HEK293T (cell line): ENCODE measurements at places on chromosomes 1 and 21.

DNA sequence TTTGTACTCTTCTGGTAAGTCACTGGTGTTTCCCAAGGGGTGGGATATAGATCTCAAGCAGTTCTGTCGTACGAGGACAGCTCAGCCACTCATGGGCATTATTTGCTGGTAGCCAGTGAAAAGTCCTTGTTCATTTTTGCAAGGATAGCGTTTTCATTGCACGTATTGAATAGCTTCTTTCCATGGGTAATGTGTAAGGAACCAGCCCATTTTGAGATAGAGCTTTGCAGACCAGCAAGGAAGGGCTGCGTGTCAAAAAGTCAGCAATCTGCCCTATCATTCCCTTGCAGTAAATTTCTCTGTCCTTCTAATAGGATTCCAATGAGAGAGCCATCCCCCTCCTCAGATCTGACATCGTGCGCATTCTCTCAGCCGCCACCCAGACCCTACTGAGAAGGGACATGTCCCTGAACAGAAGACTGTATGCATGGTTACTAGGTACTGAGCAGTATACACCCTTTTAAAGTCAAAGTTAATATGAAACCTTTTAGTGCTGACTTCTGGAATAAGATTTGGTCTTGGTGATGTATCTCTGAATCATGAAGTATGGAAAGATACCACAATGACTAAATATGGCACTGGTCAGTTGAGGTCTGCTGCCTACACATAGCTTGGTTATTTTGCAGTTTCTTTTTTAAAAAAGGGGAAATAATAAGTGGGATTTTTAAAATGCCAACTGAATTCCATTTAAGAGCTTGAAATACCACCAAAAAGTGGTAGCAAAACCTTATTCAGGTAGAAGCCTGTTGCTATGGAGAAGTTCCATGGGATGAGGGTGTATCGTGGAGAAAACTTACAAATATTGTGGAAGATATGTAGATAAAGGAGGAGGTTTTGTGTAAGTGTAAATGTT lies 55.3 kb downstream of the DOP1B start:
- no peak for DNase-seq

GRCh38 chr1:211581526-211581925 lies 2.6 kb upstream of the SLC30A1 start:
- DNase-seq, result no peak

DNA sequence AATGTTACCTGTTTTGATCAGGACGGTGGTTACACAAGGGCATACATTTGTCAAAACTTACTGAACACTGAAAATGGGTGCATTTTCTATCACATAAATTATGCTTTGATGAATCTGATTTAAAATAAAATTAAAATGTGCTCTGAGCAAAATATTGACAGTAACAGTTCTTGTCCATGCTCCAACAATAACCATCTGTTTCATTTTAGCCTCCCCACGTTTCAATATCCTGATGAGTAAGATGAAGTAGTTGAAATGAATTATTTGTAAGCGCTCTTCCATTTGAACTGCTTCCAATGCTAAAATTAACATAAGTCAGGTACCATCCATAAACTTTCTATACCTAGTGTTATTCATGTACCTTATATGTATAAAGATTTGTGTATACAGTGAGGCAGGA lies 365.4 kb downstream of the LTN1 start:
- no peak for DNase-seq

GRCh38 chr1:214397497-214397896 lies 116.5 kb downstream of the SMYD2 start:
- no peak for DNase-seq
